ENCODE measurements at places on chromosomes 6 and 20. TPM values are rescaled to one million over a fixed set of nuclear protein-coding genes. Genes with fewer than 3 reads are reported as not detected.

Gene GLP1R
- 0.05 TPM for total RNA-seq

Gene BTBD9
- total RNA-seq: 9.6 TPM

Gene ULBP3
- total RNA-seq: not detected

Gene CLIC1
- 458 TPM for total RNA-seq

Gene SLC24A3
- not detected for total RNA-seq

Gene HLA-DQB1
- total RNA-seq: 119 TPM

Gene CAP2
- 0.15 TPM for total RNA-seq

Gene CGA
- not detected for total RNA-seq

Gene BACH2
- 0.28 TPM for total RNA-seq

Gene ABCF1
- total RNA-seq: 65.8 TPM

Gene GCNT2
- 12.0 TPM for total RNA-seq

Gene FAM229B
- total RNA-seq: 1.7 TPM

Gene KCNK16
- not detected for total RNA-seq

Gene C20orf204
- 49.1 TPM for total RNA-seq

Gene OVOL2
- total RNA-seq: not detected

Gene WFDC12
- not detected for total RNA-seq

Gene HSPA12B
- not detected for total RNA-seq

Gene CCN6
- not detected for total RNA-seq

Gene DNAH8
- total RNA-seq: 0.11 TPM

Gene MYLK4
- 0.05 TPM for total RNA-seq

Gene BPI
- not detected for total RNA-seq

Gene THBD
- total RNA-seq: not detected
